ENCODE measurements at places on chromosomes 11 and 22.

DNA sequence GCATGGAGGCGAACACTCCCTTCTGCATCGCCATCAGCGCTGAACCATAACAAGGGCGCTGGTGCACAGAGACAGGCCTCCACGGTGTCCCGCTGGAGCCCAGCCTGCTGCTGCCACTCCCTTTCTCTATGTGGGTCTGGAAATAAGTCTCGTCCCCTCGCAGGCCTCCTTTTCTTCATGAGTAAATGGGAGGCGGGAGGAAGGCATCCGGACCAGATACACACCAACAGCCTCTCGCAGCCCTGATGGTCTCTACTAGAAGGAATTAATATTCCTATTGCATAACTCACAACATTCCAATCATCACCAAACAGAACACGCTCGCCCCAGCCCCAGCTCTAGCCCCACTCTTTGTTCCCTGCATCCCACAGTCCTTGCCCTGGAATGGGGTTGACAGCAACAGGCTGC is 14.9 kb downstream of the RASD2 start:
- DNase-seq: no peak

DNA sequence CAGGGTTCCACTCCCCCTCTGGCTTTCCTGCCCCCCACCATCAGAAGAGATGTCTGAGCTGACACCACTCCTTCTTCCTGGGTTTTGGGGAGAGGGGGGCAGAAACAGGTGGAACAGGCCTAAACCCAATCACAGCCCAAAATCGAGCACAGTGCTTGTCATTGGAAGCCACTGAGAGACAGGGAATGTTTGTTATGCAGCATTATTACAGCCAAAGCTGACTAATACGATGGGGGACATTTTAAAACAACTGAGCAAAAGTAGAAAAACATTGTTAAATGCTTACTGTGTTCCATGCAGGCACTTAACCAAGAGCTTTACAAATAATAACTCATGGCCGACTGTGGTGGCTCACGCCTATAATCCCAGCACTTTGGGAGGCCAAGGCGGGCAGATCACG is 32.5 kb upstream of the RTL6 start:
- no peak for DNase-seq

DNA sequence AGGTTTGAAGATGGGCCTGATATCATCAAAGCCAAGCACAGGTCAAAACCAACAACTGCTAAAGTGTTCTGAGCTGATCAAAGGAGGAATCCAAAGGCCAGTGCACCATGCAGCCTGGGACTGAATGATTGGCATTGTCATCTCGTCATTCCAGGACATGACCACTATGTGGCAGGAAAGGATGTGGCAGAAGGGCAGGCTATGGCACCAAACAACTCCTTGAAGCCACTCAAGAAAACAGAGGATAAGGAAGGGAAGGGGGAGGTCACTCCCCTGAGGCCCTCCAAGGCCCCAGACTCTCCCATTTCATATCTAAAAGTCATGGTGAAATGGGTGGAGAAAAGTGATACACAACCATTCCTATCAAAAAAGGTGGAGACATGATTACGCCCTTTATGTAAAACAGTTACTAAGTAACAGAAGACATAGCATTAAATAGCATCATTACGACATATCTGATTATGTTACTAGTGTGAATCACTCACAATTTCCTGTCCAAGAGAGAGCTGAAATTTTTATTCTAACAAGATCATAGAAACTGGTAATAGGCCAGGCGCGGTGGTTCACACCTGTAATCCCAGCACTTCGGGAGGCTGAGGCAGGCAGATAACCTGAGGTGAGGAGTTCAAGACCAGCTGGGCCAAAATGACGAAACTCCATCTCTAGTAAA is 49.3 kb downstream of the AHNAK start:
- DNase-seq: peak; percentile 58

DNA sequence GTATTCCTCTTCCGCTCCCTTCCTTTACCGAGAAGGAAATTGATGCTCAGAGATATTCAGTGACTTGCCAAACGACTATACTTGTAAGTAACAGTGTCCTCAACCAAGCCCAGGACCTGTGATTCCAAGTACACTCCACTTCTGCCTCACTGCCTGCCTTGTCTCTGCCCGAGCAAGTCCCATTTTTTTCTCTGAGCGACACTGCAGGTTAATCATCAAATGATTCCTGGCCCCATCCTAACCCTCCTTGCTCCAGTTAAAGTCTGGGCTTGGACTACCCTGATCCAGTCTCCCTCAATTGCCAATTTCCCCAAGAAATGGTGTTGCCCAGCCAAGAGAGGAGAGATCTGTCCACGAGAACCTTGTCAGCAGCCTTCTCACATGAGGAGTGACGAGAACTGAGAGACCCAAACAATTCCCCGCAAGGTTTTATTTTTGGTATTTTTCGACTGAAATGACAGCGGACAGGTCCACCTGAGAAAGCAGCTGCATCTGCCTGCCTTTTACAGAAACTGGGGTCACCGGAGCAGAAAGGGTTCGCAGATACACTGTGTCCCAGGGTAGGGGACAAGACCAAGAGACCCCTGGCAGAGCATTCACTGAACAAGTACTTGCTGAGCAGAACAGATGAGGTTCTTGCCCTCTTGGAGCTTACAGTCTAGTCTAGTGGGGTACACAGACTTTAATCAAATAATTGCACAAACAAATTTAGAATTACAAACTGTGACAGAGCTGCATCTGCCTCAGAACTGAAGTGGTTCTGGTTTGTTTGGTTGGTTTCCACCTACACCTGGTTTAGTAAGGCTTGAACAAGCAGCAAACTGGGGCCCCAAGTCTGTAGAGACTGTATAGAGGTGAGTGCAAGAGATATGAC is 11.4 kb downstream of the POU2AF1 start:
- no peak for DNase-seq

- peak; percentile 17 for DNase-seq
Observed at GRCh38 chr11:60130496-60130895, 42.0 kb downstream of the MS4A2 start.

DNA sequence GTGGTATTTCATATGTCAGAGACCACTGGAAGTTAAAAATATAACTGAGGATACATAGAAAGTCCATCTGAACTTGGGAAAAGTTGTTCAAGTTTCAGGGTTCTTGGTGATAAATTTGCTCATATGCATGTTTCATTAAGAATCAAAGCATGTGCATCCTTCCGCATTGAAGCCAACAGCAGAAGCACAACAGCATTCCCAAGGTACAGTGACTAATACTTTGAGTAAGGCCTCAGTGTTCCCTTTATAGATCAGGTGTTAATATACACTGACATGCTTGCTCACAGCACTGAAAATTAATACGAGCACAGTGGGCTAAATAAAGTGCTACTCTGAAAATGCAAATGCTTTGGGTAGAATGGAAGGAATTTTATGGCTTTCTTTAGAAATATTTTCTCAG is 691.1 kb downstream of the METTL15 start:
- DNase-seq: no peak

DNA sequence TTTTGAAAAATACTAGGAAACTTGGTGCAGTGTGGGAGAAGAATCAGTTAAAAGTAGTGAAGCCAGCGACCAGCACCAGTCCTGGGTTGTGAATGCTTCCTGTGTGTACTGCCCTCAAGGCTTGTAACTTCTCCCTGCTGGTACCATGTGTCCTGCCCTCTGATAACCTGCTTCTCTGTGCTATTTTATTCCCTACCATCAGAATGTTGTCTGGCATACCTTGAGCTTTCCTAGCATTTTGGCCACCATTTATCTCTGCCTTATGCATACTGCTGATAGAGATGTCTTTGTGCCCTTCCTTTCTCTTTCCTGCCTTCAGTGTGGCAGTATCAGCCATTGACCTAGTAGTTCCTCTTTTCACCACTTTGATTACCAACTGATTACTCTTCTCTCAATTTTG is 2.0 kb downstream of the GTF2H1 start:
- no peak for DNase-seq

- DNase-seq: no peak
Observed at GRCh38 chr11:19187114-19187832, 14.5 kb downstream of the CSRP3 start.

DNA sequence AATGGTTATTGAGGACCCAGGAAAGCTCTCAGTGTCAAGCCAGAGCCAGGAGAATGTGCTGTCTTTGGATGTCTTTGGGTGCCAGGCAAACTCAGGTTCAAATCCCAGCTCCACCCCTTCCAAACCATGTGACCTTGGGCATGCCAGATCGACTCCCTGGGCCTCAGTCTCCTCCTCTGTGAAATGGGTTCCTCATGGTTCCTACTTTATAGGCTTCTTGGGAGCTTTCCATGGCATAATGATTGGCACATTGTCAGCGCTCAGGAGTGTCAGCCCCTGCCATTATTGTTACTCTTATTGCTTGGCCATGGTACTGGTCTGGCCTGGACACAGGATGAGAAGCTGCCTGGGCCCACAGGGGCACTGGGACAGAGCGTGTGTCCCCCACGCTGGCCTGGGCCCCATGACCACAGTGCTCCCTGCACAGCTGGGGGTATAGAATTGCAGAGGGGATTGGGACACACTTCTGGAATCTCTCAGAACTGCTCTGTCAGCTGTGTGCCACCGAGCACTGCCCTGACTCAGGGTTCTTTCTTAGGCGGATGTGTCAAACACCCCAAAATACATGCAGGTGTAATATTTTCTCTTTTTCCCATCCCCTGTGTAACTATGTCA is 37.6 kb upstream of the CRYBB3 start:
- DNase-seq: no peak

- DNase-seq: peak; percentile 22
Observed at GRCh38 chr11:130383344-130384211, 44.8 kb downstream of the ADAMTS8 start.

- no peak for DNase-seq
Observed at GRCh38 chr22:30326255-30326705, 461 bp downstream of the TBC1D10A start.

- no peak for DNase-seq
Observed at GRCh38 chr11:29780756-29781155, 236.1 kb downstream of the KCNA4 start.

DNA sequence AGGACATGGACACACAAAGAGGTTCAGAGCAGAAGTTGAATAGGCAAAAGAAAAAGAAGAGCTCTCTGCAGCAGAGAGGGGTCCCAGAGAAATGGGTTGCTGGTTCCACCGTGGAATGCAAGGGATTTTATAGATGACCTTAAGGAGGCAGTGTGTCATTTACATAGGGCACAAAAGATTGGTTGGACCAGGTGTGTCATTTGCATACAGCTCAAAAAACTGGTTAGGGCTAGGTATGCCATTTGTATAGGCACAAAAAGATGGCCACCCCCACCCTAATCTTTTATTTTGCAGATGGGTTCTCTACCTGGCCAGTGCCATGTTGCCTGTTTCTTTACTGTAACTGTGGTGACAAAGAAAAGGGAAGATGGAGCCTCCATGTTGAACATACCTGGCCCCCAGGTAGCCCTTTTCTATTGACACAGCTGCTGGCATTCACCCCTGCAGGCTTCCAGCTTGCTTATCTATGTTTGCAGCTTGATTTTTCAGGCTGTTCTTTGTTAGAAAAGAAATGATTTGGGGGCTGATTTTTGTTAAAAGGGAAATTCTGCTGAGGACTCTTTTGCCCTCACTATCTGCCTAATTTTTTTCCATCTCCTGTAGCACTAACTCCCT is 3.1 kb upstream of the CAVIN3 start:
- no peak for DNase-seq

- no peak for DNase-seq
Observed at GRCh38 chr22:35409783-35410662, 10.1 kb downstream of the MCM5 start.

DNA sequence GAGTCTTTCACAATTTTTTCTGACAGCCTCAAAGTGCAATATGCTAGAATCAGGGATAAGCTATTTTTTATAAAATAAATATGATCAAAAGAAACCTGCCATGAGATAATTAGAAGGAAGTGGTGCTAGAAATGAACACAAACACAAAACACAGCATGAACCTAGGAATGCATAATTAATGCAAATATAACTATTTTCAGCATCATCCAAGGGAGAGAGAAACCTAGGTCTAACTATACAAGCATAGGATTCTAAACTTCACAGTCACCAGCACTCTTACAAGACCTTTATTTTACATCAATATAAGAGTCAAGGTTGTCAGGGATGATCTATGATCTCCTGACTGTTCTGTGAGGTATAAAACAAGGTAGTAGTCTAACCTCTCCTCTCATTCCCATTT is 29.2 kb downstream of the TTC28 start:
- no peak for DNase-seq

DNA sequence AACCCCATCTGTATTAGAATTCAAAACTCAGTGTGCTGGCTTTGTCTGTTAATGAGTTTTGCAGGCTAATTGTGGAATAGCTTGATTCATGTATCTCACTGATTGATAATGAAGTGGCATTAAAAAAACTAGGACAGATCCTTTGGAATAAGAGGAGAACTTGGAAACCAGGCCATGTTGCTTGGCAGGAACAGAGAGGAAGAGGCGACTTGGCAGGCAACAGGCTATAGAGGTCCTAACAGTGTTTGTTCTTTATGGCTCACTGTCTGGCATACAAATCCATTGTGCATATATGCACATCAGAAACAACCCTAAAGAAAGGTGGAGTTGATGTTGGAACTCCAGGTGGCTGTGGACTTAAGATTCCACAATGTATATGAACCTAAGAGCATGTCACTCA is 17.4 kb upstream of the OR9I1 start:
- no peak for DNase-seq

DNA sequence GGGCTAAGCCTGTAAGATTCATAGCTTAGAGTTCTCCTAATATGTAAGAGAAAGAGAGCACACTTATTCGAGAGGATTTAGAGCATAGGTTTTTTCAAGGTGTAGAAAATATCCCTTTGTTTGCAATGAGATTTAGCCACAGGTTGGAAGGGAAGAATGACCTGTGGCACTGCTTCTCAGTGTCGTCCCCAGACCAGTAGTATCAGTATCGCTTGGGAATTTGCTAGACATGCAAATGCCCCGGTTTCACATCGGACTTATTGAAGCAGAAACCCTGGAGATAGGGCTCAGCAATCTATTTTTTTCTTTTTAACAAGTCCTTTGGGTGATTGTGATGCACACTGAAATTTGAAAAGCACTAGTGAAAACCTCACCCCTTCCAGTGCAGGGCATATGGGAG is 362.6 kb upstream of the C11orf87 start:
- DNase-seq: no peak

DNA sequence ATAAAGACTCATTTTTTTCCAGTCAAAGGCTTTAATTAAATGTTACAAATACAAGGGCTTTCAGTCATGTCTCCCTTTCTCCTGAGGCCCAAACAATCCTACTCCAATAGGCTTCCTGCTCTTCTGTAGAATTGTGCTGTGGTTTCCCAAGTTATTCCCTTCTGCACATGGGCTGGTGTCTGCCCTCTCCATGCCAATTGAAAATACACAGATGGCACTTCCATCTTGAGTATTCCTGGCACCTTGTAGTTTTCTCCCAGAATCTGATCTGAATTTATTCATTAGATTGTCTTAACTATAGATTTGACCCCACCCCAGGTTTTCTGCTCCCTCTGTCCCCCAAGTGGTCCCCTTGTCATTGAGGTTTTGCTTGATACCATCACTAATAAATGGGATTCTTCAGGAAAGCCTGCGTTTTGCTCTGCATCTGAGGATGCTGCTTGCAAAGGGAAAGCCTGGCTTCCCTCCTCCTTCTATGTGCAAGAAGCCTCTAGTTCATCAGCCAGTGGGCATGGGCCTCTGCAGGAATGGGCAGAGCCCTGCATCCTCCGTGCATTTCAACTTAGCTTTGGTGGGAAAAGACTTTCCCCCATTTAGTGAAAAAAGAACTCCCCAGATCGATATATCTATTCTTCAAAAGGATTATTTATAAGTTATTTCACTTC is 926.7 kb downstream of the NTM start:
- DNase-seq: no peak
